B cell (primary cell): ENCODE measurements at places on chromosomes 2 and 18. TPM values are rescaled to one million over a fixed set of nuclear protein-coding genes. Genes with fewer than 3 reads are reported as not detected.

Gene NCKAP1
- 0.05 TPM in 1 of 2 replicates, not detected in the other for total RNA-seq

Gene DHRS9
- 0.25 TPM in 1 of 2 replicates, not detected in the other for total RNA-seq

Gene ICA1L
- 6.0 and 6.8 TPM in 2 replicates for total RNA-seq

Gene PTPRN
- not detected in 2 replicates for total RNA-seq

Gene PSMA8
- 0.91 and 1.0 TPM in 2 replicates for total RNA-seq

Gene STARD6
- not detected in 2 replicates for total RNA-seq
